ENCODE measurements at places on chromosomes 6 and 20.

GRCh38 chr20:56765172-56766073 lies 136.3 kb downstream of the TFAP2C start:
- no peak for DNase-seq

DNA sequence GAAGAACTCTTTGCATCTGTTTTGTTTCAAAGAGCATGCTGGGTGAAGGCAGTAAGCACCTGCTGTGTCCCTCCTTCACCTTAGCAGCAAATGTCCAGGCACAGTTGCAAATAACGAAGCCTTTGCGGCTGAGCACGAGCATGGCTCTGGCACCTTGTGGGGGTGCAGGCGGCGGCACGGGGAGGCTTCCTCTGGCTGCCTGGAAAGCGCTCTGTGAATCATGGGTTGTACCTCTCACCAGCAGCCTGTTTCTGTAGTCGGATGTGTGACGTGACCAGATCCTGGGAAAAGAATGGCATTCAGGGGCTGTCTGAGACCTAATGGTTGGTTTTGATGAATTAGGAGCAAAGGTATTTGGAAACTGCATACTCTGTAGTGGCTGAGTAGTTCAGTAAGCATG lies 144.8 kb downstream of the DTNBP1 start:
- no peak for DNase-seq

- no peak for DNase-seq
Measured at GRCh38 chr6:141261016-141261671, 871.6 kb upstream of the GJE1 start.

DNA sequence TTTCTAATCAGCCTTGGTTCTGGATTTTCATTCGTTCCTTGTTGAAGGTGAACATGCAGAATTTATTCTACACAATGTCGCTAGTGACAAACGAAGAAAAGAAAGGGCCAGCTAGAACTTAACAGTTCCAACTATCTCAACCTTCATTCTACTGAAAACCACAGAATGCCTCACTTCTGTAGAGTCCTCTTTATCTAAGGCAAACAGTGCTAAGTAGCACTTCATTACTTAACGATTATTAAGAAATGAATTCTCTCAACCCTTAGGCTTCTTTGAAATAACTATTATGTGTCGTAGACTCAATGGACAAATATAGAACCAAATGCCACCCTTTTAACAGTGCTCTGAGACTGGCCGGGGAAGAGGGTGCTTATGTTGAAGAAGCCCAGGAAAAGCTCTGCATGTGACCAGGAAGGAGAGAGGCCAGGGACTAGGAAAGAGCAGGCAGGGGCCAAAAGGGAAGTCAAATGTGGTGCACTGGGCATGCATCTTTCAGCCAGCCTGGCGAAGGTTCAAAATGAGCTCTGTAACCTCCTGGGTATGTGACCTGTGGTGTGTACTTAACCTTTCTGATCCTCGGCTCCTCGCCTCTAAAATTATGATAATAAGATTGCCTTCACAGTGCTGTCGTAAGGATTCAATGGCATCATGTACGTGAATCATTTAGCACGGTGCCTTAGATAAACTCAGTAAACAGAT lies 55.4 kb upstream of the BMP2 start:
- DNase-seq: peak; percentile 55

- DNase-seq: no peak
Measured at GRCh38 chr20:7195704-7196103, 428.2 kb downstream of the BMP2 start.

GRCh38 chr20:38405132-38405531 lies 30.0 kb downstream of the SNHG17 start:
- DNase-seq: no peak

- no peak for DNase-seq
Measured at GRCh38 chr20:47753576-47754387, 31.5 kb downstream of the SULF2 start.

GRCh38 chr6:147040121-147040910 lies 163.9 kb upstream of the STXBP5 start:
- no peak for DNase-seq

GRCh38 chr20:63937596-63937995 lies 18.6 kb downstream of the UCKL1 start:
- DNase-seq: no peak

DNA sequence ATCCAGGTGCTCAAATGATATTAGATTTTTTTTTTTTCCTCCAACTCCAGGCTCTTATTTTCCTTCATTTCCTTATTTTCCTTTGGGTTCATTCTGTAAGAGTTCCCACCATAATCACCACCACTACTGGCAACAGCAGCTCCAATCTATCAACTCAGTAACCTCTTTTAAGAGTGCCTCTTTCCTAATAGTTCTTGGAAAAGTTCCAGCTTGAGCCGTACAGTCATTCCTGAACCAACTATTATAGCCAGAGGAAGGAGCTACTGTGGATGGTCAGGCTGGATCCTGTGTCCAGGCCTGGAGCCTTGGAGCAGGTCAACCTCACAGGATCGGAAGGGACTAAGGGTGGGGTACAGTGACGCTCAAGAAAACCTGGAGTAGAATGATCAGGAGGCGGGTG lies 4.2 kb upstream of the ANGPT4 start:
- DNase-seq: no peak

DNA sequence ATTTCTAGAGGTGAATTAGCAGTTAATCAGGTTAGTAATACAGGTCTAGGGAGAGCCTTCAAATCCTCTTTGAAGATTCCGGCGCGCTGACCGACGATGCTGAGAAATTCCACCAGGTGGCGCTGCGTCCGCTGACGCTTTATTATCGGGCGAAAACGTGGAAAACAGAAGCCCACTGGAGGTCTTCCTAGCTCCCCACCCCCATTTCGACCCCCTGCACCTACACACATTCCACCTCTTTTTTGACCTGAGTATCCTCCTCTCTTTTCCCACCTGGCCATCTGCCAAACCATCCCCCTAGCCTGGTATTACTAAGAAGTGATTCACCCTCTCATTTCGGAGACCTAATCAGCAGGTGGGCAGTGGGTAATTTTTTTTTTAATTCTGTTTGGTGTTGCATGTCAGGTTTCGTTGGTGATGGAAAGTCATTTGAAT lies 65.4 kb upstream of the RIN2 start:
- DNase-seq: peak; percentile 11

DNA sequence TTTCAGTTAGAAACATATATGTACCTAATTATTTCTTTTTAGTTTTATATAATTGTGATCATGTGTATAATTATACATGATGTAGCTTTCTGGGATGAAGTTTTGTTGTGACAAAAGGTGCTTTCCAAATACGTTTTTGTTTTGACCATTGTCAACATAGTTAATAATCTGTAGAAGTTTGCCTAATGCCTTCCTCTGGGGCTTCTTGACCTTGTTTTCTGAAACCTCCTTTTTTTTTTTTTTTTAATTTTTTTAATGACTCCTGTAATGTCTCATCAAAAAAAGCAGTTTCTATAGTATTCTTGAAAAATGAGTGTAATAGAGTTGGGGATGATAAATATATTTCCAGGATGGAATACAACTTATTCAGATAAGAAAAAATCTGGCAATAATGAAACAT lies 434.7 kb upstream of the SOX4 start:
- DNase-seq: no peak

GRCh38 chr6:24227556-24227955 lies 101.5 kb downstream of the NRSN1 start:
- DNase-seq: no peak

GRCh38 chr20:37421060-37421905 lies 75.3 kb downstream of the SRC start:
- DNase-seq: no peak

- DNase-seq: no peak
Measured at GRCh38 chr6:158642097-158642601, 2.4 kb downstream of the DYNLT1 start.

GRCh38 chr6:139926711-139927110 lies 552.3 kb upstream of the CITED2 start:
- DNase-seq: no peak

GRCh38 chr6:123062670-123063069 lies 66.6 kb downstream of the CLVS2 start:
- no peak for DNase-seq

DNA sequence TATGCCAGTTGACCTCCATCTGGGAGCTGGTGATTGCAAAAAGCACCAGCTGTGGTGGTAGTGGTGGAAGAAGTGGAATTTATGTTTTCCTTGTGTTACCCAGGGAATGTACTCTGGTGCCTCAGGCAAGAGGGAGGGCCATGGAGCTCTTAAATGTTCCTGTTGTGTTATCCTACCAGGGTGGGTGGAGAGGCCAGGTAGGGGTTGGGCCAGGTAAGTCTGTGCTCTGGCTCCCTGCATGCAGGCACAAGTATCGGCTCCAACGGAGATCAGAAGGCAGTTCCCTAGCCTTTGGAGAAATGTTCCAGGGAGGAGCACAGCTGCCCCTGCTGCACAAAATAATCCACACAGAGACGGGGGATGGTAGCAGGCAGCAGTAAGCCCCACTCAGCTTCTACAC lies 419.3 kb upstream of the EYS start:
- DNase-seq: no peak

- DNase-seq: no peak
Measured at GRCh38 chr20:8395956-8396355, 263.9 kb downstream of the PLCB1 start.

DNA sequence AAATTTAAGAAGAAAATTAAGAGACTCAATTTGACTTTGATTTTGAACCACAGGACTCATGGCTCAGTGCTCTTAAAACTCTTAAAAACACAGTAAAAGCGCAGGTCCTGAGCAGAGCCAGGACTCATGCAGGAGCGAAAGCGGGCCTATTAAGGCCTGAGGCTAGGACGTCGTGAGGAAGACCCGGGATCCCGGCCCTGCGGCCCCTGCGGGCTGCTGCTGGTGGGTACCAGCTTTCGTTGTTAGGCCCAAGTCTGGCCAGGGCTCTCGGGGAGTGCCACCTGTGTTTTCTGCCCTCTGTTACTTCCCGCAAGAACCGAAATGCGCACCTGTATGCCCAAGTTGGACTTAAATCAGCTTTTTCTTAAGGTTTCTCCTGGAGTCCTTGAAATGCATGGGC lies 3.4 kb upstream of the PAX1 start:
- no peak for DNase-seq

GRCh38 chr20:13262671-13263360 lies 41.7 kb downstream of the ISM1 start:
- DNase-seq: no peak

DNA sequence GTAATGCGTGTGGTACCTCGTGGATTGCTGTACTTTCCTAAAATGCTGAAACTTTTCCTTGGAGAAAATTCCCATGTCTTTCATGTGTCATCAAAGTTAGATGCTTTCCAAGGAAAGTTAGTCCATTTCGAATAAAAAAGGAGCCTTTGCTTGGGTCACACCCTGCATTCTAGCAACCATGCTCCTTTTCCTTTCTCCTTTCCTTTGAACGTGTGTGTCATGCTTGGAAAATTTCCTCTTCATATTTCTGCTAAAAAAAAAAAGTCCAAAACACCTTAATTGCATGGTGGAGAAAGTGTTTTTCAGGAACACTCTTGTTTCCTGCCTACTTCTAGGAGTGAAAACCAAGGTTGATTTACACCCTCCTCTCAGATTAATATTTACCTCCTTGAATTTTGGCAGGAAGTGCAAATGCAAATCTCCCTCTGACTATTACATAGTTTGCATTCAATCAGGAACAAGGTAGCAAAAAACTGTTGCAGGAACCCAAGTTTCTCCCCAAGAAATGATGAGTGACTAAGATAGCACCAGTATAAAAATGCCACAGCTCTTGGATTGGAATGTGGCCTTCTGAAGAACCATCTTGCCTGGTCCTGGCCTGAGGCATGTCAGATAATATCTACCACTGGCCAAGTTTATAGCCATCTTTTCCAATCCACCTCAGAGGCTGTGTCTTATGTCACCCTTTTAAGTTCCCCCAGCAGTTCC lies 590.6 kb downstream of the QKI start:
- no peak for DNase-seq

- DNase-seq: no peak
Measured at GRCh38 chr20:18645196-18645745, 57.4 kb downstream of the DTD1 start.

DNA sequence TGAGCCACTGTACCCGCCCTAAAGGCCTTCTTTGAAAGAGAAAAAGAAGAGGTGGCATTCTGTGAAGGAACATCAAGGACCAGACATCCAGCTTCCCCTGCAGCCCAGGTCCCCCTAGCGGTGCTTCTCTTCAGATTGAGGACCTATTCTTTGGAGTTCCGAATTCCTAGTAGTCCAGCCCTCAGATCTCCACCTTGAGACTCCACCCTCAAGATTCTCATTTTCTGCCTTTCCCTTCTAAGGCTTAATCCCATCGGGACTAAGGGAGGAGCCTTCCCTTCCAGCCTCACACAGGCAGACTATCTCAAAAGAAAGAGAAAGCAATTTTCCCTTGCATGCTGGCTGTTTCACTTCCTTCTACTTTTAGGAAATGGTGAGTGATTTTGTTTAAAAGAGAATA lies 32.5 kb downstream of the MUC22 start:
- peak; percentile 52 for DNase-seq

- DNase-seq: no peak
Measured at GRCh38 chr6:126145351-126145750, 159.0 kb downstream of the TRMT11 start.

GRCh38 chr6:47235964-47236760 lies 73.5 kb downstream of the TNFRSF21 start:
- DNase-seq: peak; percentile 27

- no peak for DNase-seq
Measured at GRCh38 chr6:127481628-127482027, 22.4 kb upstream of the KIAA0408 start.

DNA sequence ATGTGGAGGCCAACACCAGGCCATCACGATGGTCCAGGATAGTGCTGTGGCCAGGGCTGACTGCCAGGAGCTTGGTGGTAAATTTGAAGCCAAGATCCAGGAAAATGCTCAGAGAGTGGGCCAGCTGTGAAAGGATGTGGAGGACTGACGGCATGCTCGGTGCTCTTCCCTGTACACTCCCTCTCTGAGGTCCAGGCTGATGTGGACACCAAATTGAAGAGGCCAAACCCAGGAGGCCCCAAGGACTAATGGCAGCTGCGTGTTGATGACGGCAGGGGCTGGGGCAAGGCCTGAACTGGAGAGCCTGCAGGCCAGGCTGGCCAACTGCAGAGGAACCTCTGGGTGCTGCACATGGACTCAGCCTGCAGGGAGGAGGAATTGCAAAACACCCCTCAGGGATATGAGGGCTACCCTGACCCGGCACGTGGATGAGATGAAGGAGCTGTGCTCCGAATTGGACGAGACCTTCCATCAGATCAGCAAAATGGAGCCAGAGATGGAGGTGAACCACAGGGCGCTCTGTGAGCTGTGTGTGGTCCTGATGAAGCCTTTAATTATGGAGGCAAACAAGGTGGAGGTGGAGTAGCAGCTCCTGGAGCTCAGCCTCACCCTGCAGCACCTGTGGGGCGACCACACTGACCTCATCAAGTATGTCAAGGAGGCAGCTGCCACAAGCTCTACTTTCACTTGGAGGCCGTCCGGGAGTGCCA lies 6.9 kb upstream of the RAET1E start:
- DNase-seq: no peak

GRCh38 chr6:168411130-168411529 lies 29.9 kb upstream of the SMOC2 start:
- no peak for DNase-seq

- no peak for DNase-seq
Measured at GRCh38 chr20:37898233-37899104, 4.5 kb upstream of the VSTM2L start.

DNA sequence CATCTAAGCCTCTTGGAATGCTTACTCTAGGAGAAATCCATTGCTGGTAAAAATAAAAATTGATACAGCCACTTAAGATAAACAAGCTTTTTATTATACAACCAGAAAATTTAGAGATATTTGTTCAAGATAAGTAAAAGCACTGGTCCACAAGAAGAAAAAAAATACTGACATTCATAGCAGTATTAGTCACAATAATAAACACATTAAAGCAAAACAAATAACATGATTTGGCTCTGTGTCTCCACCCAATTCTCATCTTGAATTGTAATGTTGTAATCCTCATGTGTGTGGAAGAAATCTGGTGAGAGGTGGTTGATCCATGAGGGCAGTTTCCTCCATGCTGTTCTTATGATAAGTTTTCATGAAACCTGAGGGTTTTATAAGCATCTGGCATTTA lies 1093.5 kb upstream of the ADGRB3 start:
- no peak for DNase-seq
